ENCODE measurements at places on chromosomes 12 and 14.

DNA sequence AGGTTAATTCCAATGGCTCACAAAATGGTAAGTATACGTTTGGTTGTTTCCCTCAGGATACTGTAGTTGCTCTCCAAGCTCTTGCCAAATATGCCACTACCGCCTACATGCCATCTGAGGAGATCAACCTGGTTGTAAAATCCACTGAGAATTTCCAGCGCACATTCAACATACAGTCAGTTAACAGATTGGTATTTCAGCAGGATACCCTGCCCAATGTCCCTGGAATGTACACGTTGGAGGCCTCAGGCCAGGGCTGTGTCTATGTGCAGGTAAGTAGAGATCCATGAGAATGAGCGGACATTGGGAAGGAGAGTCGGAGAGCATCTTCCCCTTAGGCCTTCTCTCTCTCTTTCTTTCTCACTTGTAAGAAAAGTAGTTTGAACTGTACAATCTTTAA lies 45.4 kb downstream of the A2ML1 start:
- DNase-seq, result no peak

GRCh38 chr12:105980085-105980484 lies 158.7 kb downstream of the NUAK1 start:
- DNase-seq, result no peak

GRCh38 chr12:5927732-5928516 lies 17.1 kb downstream of the ANO2 start:
- DNase-seq, result no peak

DNA sequence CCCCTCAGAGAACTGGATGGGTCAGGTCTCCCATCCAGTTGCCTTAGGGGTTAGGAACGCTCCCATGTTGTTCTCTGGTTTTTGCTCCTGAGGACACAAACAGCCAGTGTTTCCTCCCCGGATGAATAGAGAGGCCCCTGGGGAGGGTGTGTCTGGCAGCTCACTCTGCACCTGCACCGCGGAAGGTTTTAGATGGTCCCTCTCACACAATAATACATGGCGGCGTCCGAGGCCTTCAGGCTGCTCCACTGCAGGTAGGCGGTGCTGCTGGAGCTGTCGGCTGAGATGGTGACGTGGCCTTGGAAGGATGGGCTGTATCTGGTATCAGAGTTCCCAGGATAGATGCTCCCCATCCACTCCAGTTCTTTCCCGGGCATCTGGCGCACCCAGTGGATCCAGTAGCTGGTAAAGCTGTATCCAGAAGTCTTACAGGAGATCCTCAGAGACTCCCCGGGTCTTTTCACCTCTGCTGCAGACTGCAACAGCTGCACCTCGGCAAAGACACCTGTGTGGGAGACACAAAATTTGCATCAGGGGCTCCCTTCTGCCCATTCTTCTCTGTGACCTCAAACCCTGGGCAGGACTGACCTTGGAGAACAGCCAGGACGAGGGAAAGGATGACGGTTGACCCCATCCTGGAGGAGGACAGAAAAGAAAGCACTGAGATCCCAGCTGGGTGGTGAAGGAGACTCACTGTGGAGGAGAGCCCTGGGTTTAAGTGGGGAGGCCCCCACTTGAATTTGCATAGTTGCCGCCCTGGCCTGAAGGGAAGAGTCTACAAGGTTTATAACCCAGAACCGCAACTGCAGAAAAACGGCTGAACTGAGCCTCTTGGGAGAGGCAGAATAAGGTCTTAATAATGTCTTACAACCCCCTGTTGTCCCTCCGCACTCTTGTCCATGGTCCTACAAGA lies 1324.8 kb downstream of the TMEM121 start:
- DNase-seq, result no peak

GRCh38 chr12:12072064-12072760 lies 1.5 kb downstream of the BCL2L14 start:
- peak; percentile 13 for DNase-seq

DNA sequence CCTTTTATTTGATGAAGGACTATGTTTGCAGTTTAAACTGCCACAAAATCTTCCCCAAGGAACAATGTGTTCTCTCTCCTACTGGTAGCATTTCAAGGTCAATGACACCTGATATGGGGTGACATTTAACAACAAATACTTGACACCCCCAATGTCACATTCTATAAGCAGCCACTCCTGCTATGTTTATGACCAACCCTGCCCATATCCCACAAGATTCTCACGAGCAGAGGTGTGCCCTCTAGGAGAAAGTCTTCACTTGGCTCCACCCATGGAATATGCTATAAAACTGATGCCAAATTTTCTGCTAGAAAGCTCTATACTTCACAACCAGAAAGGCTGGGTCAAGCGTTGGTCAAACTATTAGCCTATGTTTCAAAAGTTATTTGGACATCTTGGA lies 105.6 kb upstream of the ARID2 start:
- DNase-seq, result no peak

GRCh38 chr12:115485967-115486366 lies 791.5 kb downstream of the MED13L start:
- no peak for DNase-seq

DNA sequence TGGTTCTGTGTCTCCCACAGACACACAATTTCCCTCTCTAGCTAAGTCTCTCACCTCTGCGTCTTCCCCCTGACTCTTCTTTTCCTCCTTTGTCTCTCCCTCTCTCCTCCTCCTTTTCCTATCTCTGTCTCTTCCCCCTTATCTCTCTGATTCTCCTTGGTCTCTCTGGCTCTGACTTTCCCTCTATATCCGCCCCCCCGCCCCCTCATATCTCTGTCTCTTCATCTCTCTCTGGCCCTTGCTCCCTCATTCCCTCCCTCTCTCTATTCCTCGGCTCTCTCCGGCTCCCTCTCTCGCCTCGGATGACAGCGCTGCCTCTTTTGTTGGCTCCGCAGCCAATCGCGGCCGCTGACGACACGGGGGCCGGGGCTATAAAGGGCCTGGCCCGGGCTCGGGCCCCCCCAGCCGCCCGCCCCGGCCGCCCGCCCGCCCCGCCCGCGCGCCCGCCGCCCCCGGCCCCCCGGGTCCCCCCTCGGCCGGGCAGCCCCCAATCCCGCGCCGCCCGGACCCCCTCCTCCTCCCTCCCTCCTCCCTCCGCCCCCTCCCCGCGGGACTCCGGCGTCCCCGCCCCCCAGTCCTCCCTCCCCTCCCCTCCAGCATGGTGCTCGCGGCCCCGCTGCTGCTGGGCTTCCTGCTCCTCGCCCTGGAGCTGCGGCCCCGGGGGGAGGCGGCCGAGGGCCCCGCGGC lies at the start of gene GDF11:
TSS of gene GDF11 (plus strand) at position 404 of the 687 bp plus-strand sequence. CDS start at position 599, 195 bp downstream.
- DNase-seq, result peak; percentile 70

DNA sequence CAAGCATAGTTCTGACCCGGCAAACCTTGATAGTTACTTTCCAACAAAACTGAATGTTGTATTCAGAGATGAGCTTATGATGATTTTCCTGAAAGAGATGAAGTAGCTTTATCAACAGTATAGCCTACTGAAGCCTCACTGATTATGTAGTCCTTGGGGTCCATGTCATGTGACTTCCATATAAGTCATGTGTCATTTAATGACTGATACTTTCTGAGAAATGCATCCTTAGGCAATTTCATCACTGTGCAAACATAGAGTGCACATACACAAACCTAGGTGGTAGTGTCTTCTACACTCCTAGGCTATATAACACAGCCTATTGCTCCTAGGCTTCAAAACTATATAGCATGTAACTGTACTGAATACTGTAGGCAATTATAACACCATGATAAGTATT lies 28.5 kb upstream of the TUBA1C start:
- DNase-seq, result no peak

DNA sequence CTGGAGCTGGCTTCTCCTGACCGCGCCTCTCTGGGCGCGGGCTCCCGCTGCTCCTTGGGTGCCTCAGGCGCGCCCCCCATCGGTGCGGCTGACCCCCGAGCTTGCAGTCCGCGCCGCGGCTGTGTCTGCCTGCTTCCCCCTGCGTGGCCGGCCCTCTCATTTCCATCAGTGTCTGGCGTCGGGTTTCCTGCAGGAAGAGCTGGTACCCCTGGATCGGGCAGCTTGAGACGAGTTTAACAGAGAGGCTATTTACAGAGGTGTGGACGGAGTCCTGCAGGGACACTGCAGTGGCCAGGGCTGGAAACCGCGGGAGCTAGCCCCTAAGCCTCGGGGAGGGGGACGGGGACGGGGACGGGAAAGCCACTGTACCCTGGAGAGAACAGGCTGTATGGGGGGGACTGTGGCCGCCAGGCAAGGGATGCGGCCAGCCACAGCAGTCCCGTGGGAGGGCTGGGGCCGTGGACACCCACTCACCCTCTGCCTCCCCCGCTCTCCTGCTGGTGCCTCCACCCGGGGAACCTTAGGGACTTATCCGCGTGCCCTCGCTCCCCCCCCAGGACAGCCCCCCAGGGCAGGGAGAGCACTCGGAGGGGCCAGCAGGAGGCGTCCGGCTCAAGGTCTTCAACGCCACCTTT lies 3.7 kb upstream of the CACNA2D4 start:
- no peak for DNase-seq

GRCh38 chr12:66500841-66501240 lies 178.0 kb downstream of the GRIP1 start:
- peak; percentile 2 for DNase-seq

- DNase-seq, result no peak
Observed at GRCh38 chr14:98368916-98369315, 903.1 kb downstream of the BCL11B start.

GRCh38 chr12:125861299-125862281 lies 796.4 kb downstream of the AACS start:
- no peak for DNase-seq

DNA sequence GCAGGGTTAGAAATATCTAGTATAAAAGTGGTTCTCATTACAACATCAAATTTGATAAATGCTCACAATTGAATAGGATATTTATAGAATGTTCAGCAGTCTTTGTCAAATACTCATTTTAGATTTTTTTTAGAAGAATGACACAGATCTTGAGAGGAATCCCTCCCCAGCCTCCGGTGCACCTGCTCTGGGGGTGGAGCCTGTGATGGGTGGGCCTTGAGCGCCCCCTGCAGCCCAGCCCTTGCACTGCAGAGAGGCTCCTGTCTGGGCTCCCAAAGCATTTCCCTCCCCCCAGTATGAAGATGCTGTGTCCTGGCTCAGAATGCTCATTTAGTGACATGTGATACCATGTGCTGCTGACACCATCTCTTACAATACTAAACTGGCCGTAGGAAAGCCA lies 792.3 kb downstream of the TMEM121 start:
- DNase-seq, result peak; percentile 67

- DNase-seq, result no peak
Observed at GRCh38 chr14:68137704-68138619, 318.4 kb downstream of the RAD51B start.

- DNase-seq, result no peak
Observed at GRCh38 chr12:97982684-97983083, 520.1 kb downstream of the RMST start.

GRCh38 chr14:102196039-102196901 lies 56.6 kb downstream of the WDR20 start:
- DNase-seq, result no peak

- no peak for DNase-seq
Observed at GRCh38 chr12:43208627-43209026, 343.4 kb downstream of the ADAMTS20 start.

GRCh38 chr12:75086091-75087038 lies 123.3 kb downstream of the KCNC2 start:
- no peak for DNase-seq

- DNase-seq, result no peak
Observed at GRCh38 chr14:102949801-102950451, 27.5 kb downstream of the AMN start.

DNA sequence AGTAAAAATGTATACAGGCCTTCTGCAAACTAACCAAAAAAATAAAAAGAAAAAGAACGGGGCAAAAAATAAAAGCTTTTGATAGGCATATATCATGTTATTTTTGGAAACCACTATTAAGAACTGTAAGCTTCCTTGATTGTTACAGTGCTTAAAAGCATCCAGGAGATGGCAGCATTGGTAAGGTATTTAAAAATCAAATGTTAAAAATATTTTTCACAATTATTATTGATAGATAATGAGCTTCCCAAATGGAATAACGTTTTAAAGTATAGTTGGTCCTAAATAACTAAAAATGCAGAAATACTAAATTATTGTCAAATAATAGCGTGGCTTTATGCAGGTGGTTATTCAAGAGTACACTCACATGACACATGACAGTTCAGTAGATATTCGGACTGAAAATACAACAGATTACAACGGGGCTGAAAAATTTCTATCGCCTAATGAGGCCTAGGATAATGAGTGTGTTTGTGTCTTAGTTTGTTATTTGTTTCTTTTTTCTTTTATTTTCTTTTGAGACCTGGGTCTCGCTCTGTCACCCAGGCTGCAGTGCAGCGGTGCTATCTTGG lies 127.2 kb upstream of the ATF7IP start:
- DNase-seq, result no peak

DNA sequence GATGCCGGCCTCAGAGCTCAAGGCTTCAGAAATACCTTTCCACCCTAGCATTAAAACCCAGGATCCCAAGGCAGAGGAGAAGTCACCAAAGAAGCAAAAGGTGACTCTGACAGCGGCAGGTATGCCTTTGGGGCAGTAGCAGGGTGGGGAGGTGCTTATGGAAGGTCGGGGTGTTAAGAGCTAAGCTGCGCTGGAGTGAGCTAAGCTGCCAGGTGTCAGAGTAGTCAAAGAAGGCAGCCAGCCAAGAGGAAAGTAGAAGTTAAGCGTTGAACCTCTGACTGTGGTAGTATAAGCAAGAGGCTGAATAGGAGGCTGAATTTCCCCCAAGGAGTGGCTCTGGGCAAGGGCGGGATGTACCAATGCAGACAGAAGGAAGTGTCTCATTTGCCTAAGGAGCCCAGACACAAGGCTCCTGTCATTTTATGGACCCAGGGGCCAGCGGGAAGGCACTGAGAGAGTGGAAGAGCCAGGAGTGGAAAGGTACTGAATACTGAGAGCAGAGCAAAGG lies 29.2 kb downstream of the DYRK4 start:
- DNase-seq, result no peak

DNA sequence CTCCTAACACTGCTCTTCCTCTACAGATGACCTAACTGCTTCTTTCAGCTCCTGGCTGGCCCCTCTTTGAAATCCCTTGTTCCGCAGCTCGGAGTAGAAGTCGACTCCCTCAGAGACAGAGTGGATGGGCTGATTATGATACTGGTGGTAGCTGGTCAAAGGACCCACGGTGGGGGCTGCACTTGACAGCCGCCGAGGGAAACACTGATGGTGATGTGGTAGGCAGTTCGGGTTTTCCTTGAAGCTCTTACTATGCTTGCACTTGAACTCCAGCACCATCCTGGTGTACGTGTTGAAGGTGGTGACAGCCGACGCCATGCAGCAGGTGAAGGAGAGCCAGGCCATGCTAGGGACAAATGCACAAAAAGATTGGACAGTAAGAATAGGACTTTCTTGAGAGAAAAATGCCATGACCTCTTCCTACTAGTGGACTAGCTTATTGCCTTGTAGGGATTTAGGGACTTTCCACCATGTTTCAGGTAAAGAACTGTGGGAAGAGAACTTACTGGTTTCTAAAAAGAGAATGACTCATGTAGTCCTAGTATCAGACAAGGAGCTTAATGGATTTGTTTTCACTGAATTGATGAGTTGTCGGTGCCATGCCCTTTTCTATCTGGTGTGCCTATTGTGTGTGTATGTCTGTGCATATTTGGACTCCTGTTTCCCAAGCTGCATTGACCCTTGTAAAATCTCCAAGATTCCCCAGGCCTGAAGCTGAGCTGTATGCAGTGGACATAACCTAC lies 18.4 kb downstream of the GSG1 start:
- DNase-seq, result no peak

Data from activated T-cell treated with anti-CD3 and anti-CD28 coated beads for 48 hours (primary cell).